GM18507 (cell line): ENCODE measurements at places on chromosomes 5 and 9.

GRCh38 chr5:176391999-176392398 lies 3.4 kb downstream of the HIGD2A start:
- no peak for DNase-seq

DNA sequence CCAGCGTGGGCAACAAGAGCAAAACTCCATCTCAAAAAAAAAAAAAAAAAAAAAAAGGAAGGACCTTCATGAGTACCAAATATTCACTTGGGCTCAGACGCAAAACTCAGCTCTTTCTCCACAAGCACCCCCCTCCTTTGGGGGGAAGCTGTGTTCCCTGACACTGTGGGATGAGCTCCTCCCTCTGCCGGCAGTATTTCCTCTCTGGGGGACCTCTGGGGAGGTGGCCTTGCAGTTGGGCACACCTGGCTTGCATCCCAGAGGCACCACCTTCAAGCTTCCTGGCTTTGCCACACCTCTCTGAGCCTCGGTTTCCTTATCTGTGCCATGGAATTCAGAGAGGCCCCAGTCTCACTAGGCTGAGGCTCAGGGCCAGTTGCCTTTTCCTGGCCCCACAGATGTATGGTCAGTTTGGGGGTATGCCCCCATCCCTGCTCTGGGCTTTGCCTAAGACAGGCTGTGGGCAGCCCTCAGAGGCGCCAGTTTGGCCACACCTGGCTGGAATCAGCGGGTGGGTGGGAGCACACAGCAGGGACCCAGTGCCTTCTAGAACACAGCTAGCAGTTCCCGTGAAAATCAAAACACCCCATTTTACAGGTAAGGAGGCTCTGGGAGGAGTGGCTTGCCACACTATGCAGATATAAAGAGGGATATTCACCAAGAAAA lies 157.5 kb upstream of the IER5L start:
- DNase-seq = no peak

DNA sequence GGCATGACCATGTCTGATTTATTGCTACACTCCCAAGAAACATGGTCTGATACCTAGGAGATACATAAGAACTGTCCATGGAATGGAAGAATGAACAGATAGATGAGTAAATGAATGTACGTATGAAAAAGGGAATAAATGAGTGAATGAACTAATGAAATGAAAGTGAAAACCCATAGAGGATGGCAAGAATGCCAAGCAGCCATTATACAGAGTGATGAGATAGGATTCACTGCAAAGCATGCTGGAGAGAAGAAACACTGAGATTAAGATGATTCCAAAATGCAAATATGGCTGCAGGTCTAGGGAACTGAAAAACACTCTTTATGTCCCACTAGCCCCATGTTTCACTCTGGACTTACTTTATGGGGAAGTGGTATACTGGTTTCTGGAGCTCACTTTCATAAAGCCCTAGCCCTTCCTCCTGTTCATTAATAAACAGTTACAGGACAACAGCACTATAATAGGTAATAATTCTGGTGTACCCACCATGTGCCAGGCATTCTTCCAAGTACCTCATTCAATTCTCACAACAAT lies 170.3 kb upstream of the RAD23B start:
- no peak for DNase-seq

GRCh38 chr9:14314424-14314928 lies 535 bp upstream of the NFIB start:
- DNase-seq = no peak

GRCh38 chr5:56737951-56738606 lies 77.3 kb upstream of the MAP3K1 start:
- no peak for DNase-seq

DNA sequence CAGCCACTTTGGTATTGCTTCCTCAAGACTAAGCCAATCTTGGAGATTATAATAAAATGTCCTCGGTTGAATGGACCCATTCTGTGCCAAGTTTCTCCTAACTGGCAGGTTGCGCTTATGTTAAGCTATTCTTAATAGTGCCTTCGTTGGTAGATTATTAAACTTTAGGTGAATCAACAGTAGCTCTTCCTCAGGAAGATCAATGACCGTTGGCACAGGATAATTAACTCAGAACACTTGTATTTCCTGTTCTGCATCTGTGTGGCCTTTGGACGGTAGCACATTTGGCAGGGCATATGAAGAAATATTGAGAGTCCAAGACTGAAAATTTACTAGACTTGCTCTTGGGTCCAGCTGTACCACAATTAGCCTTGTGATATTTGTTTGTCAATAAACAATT lies 402.9 kb downstream of the MLLT3 start:
- no peak for DNase-seq

GRCh38 chr9:91187965-91188344 lies 173.8 kb downstream of the AUH start:
- DNase-seq = no peak

DNA sequence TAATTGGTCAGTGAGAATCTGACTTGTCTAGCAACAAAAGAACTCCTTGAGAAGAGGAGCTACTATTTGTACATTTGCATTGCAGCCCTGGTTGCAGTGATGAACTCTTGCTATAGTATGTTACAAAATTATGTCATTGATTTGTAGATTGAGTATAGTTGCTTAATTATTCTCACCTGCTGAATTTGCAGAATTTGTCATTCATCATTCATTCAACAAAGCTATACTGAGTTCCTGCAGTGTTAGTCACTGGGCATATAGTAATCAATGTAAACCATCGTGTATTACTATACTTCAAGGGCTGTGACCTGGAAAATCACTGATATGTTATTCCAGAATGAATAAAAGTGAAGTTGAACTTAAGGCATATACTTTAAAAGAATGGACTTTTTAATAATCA lies 50.1 kb downstream of the SLC1A3 start:
- no peak for DNase-seq

DNA sequence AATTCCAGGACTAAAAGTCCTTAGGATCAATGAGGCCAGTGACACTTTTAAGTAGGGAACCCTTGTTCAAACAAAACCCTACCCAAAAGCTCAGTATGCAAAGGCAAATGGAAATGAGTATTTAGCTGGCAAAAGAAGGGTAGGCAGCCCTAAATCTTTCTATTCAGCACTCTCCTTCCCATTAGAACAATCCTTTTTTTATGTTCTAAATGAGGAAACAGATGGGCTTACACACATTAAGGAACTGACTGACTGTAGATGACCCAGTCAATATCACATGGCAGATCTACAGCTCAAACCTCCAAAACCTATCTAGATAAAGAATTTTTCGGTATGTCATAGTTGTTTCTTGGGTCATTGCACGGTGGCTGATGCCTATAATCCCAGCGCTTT lies 7.2 kb downstream of the CSNK1A1 start:
- DNase-seq = no peak

DNA sequence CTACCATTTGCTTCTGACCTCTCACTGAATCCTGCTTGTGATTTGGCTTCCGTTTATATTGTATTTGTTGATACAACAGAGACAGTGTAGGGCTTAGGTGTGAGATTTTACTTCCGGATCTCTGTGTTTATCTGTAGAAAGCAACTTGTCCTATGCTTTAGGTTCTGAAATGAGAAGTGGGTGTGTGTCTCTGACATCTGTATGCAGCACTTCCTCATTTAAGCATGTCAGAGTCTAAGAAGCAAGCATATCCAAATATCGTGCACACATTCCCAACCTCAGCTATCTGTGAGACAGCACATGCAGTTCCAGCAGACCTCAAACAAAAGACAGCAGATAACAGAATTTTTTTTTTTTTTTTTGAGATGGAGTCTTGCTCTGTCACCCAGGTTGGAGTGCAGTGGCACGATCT lies 16.3 kb downstream of the KLF9 start:
- no peak for DNase-seq

GRCh38 chr5:89343666-89344065 lies 460.7 kb upstream of the MEF2C start:
- peak; percentile 32 for DNase-seq

GRCh38 chr9:111825468-111826145 lies 30.9 kb upstream of the SHOC1 start:
- no peak for DNase-seq

DNA sequence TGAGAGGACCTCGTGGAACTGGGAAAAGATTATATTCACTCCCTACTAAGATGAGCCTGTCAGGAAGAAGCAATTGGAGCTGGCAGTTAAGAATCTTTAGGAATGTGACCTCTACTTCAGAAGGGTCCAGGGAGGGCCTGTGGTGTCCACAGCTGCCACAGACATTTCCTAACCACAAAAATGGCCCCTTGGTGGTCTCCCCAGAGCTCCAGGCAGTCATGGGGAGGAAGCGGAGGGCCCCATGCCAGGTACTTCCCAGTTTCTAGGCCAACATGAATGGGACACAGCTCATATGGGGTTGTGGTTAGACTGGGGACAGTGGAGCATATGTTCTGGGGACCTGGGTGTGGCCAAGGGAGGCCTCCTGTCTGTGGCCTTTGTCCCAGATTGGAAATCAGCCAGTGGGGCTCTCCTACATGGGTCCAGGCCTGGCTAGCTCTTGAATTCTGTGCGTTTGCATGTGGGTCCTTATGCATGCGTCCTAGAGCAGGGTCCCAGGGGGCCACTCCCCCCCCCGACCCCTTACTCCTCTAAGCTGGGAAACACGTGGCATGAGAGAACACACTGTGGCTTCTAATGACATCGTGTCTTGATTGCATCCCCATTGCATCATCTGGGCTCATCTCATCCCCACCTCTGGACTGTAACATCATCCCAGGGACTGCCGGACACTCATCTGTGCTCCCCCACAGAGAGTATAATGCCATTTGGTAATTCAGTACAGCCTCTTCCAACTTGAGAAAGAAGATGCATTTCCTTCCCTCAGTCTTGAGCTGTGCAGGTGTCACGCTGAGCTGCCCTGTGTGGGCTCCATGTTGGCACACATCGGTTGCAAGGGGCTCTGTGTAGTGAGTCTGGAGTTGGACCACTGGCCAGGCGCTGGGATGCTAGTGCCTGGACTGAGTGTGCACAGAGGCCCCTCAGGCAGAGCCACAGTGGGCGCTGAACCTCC lies 31.3 kb downstream of the IRF1 start:
- DNase-seq = no peak

DNA sequence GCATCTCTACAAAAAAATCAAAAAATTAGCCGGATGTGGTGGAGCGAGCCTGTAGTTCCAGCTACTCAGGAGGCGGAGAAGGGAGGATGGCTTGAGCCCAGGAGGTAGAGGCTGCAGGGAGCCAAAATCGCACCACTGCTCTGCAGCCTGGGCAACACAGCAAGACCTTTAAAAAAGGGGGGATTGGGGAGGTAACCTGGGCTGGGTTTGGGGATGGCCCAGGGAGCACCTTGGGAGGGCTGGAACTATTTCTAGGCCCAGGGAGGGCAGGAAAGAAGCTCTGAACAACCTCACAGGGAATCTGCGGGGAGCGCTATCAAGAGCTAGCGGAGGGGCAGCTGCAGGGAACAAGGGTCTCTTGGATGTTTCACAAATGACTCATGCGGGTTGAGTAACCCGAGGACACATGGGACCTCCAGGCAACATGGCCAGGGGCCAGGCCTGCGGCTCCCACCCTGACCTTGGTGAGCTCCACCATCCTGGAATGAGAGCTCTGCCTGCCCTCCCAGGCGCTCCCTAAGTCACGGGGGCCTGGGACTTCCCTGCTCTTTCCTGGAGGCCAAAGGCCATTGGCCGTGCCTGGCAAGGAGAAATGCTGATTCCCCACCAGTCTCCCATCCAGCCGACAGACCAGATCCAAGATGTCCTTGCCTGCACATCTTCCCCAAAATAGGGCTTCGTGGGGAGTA lies 23.4 kb downstream of the SARDH start:
- DNase-seq = no peak

- no peak for DNase-seq
Observed at GRCh38 chr5:52854301-52854700, 66.6 kb downstream of the ITGA1 start.

DNA sequence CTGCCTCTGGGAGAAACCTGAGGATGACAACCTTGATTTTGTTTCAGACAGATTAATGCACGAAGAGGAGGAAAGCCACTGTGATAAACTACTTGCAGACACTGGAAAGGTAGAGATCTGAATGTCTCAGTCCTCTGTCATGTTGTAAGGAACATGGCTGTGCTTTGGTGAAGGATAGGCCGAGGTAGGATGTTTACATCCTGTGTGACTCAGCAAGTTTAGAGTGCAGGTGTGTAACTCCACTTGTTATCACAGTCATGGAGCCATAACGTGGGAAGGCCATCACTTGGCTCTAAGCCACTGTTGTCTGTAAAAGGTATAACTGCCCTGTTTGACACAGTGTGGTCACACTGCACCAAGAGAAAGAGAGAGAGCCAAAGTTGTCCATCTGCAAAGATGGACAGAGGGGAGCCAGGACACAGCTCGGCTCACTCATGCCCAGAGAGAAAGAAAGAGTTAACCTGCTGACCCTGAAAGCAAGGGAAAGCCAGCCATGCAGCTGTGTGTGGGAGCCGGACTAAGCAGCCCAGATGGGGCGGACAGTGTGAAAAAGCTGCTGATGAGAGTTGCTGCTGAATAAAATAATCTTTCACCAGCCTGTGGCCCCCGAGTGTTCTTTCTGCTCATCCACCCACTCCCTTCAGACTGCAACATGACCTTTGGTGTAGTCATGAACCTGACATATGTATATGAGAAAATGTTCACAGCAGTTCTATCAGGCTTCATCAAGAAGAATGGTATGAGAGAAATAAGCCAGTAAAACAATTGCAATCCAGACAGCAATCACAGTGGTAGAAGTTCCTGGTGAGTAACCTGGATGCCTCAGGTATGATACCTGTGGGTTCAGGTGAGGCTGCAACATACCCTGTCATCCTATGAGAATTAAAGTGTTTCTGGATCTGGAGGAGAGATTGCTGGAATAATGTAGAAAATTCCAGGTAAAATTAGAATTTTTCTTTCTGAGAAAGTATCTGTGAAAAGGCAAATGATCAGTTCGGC lies 115.9 kb downstream of the TARS1 start:
- DNase-seq = no peak

- no peak for DNase-seq
Observed at GRCh38 chr9:33633636-33634035, 109.6 kb downstream of the ANKRD18B start.

DNA sequence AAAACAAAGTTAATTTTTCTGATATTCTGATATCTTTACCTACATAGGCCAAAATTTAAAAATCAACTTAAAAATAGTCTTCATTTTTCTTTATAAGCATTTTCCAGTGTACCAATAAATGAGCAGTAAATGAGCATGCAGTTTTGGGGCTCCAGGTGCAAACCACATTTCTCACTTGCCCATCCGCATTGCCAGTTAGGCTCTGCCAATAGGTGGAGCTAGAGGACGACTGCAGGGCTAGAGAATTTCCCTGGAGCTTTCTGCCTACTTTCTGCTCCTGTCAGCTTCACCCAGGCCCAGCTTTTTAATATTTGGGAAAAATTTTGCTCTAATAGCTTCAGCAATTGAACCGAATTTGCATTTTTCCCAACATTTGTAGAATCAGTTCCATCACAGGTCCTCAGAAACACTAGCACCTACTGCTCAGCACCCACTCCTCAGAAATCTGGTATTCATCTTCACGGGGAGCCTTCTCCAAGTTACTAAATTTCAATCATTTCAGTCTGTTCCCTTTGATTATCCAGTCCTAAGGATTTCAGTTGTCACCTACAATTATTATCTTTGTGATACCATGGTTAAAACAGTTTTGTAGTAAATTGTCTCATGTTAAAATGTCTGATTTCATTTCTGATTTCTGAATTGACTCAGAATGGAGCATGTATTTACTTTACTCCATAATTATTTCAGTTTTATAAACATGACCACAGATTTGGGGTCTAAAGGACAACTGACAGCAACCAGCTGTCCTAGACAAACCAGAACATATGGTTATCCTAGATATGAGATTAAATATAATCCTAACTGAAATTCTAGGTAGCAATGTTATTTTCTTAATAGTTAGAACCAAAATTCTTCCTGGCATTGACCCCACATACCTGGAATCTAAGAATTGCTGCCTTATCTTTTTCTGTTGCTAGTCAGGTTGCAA lies 104.6 kb upstream of the FAM174A start:
- peak; percentile 3 for DNase-seq
